ENCODE measurements at places on chromosomes 13 and 19.

GRCh38 chr19:58009666-58010301, 7.2 kb upstream of the ZNF606 start:
- peak; percentile 85 for DNase-seq

DNA sequence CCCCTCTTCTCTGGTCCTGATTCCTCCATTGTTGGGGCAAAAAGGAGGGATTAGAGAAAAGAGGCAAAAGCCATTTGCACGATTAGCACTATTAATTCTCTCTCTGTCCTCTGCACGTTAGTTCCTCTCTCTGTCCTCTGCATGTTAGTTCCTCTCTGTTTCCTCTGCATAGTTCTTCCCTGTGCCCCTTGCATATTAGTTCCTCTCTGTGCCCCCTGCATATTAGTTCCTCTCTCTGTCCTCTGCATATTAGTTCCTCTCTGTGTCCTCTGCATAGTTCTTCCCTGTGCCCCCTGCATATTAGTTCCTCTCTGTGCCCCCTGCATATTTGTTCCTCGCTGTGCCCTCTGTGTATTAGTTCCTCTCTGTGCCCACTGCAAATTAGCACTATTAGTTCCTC, 847.2 kb upstream of the GPC6 start:
- DNase-seq = no peak

GRCh38 chr19:18098891-18099622, 1.5 kb downstream of the MAST3 start:
- no peak for DNase-seq

DNA sequence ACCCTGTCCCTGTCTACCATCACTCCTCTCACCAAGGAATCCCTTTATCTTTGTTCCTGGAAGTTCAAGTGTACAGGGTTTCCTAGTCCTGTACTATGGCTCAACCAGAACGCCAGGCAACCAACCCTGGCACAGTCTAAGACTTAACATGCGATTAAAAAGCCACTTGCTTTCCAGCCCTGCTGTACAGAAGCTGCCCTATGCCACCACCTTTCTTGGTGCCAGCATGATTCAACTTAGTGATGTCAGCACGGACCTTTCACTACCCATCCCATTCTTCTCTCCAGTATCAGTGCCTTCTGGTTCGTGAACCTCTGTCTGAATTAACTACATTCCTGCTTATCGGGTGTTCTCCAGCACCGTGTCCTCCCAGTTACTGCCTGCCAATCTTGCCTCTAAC, 151.1 kb downstream of the KLF12 start:
- DNase-seq = no peak

DNA sequence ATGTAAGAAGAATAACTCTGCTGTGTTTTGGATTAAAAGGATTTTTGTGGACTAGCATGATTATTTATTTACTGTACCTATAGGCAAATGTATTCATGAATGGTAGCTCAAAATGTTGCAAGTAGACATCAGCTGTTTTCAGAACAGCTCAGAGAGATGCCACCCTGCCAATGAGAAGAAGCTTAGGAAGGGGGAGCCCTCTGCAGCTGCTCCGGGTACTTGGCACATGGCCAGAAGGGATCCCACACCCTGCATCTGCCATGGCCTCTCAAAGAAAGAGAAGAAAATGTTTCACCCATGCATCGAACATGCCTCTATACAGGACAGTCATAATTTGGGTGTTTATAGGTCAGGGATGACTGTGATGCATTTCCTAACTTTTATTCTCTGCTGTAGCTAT, 30.5 kb upstream of the MBNL2 start:
- DNase-seq = no peak

DNA sequence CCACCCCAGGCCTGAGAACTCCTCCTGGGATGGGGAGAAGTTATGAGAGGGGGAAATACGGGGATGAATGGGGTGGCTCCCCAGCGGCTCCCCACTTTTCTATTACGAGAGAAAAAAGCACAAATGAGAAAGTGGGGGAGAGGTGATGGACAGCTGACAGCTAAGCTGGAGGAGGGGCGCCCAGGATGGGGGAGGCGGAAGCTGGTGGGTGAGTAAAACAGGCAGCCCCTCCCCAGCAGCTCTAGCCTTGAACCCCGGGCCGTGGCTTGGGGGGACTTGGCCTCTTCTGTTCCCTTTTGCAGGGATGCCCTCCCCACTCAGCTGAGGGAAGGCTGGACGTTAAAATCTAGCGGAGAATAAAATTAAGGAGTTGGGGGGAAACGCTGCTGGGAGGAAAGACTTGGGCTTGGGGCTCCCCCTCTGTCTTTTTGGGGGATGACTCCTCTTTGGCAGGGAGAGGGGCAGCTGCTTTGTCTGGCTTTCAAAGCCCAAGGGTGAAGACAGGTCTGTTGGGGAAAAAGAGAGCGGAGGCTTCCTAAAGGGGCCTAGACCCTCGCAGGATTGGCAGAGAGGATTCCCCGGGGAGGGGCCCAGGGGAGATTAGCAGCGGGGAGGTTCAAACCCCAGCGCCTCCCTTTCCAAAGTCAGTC, 1.4 kb upstream of the SAMD1 start:
- no peak for DNase-seq

GRCh38 chr13:98586400-98587345, 9.8 kb upstream of the STK24 start:
- no peak for DNase-seq

Data from right renal cortex interstitium (tissue), 3 donors.